ENCODE measurements at places on chromosomes 3 and 15.

- no peak for DNase-seq
Observed at GRCh38 chr3:42980209-42980608, 1.1 kb downstream of the GASK1A start.

GRCh38 chr3:114083112-114083511 is 26.6 kb downstream of the QTRT2 start:
- DNase-seq, result no peak

- no peak for DNase-seq
Observed at GRCh38 chr3:150345021-150345538, 63.0 kb upstream of the TSC22D2 start.

GRCh38 chr15:66024116-66024515 is 154.8 kb downstream of the RAB11A start:
- no peak for DNase-seq

- no peak for DNase-seq
Observed at GRCh38 chr3:134606033-134607025, 44.5 kb downstream of the KY start.

GRCh38 chr3:49940667-49941249 is 808 bp downstream of the RBM6 start:
- no peak for DNase-seq

DNA sequence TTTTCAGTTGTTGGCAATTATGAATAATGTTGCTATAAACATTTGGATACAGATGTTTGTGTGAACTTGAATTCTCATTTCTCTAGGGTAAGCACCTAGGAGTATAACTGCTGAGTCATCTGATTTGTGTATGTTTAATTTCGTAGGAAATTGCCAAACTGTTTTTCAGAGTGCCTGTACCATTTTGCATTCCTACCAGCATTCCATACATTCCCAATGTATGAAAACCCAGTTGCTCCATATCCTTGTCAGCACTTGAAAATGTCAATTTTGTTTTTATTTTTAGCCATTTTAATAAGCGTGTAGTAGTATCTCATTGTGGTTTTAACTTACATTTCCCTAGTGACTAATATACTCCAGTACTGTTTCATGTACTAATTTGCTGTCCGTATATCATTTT is 98.5 kb upstream of the TSC22D2 start:
- DNase-seq, result no peak

DNA sequence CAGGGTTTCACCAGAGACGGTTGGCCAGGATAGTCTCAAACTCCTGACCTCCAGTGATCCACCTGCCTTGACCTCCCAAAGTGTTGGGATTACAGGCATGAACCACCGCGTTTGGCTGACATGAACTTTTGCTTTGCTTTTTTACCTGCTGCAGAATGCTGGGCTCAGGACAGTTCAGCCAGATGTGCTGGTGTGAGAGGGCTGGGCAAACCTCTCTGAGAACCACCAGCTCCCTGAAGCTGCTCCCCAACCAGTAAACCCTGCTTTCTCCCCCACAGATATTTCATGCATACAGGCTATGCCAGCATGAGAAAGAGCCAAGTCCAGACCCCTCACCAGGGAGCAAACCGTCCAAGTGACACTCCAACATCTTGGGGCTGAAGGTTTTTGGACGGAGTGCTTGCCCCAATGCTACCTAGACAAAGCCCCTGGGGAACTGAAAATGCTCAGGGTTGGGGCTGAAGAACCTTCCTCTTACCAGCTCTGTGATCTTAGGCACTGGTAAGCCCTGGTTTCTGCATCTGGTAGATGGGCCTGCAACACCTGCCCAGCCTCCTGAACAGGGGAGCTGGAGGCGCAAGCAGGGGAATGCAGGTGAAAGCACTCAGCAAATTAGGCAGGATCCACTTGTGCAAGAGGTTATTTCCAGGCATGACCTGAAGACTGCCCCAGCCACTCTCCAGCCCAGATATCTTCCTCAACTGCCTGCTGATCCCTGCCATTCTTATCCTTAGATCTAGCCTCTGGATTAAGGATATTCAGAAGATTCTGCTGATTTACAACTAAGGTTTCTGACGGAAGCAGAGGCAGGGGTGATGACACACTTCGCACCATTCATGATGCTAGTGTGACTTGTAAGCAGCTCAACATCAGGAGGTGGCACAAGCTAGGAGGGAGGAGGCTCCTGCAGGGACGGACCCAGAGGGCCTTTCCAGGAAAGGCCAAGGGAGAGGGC is 78.8 kb downstream of the TLE3 start:
- DNase-seq, result no peak

GRCh38 chr15:42053010-42053409 is 32.2 kb upstream of the PLA2G4E start:
- no peak for DNase-seq

DNA sequence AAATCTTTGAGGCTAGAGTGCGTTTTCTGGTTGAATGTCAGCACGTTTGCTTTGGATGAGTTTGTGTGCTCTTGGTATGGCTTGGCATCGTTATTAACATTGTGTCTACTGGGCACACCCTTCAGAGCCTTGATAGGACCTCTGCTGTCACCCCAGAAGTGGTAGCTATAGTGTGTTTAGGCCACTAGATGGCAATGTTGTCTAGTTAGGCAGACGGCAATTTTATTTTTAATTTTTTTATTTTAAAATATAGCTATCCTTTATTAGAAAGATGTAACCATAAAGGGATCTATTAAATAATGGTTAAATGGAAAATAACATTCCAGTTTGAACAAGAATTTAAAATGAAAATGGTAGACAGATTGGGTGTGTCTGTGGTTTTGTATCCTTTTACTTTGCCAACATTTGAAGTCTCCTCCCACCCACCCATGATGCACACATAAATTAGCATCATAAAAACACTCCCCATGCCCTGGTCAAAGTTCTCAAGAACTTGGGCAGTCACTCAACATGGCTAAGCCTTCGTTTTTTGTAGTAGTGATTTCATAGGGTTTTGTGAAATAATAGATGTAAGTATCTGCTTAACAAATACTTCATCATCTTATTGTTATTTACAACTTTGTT is 200.7 kb downstream of the KCNH8 start:
- no peak for DNase-seq

GRCh38 chr3:139430493-139430892 is 41.0 kb upstream of the COPB2 start:
- DNase-seq, result no peak

- no peak for DNase-seq
Observed at GRCh38 chr15:39575180-39575579, 5.7 kb upstream of the THBS1 start.
